Head of caudate nucleus (tissue), 42 donors: ENCODE measurements at places on chromosomes 12 and 14.

DNA sequence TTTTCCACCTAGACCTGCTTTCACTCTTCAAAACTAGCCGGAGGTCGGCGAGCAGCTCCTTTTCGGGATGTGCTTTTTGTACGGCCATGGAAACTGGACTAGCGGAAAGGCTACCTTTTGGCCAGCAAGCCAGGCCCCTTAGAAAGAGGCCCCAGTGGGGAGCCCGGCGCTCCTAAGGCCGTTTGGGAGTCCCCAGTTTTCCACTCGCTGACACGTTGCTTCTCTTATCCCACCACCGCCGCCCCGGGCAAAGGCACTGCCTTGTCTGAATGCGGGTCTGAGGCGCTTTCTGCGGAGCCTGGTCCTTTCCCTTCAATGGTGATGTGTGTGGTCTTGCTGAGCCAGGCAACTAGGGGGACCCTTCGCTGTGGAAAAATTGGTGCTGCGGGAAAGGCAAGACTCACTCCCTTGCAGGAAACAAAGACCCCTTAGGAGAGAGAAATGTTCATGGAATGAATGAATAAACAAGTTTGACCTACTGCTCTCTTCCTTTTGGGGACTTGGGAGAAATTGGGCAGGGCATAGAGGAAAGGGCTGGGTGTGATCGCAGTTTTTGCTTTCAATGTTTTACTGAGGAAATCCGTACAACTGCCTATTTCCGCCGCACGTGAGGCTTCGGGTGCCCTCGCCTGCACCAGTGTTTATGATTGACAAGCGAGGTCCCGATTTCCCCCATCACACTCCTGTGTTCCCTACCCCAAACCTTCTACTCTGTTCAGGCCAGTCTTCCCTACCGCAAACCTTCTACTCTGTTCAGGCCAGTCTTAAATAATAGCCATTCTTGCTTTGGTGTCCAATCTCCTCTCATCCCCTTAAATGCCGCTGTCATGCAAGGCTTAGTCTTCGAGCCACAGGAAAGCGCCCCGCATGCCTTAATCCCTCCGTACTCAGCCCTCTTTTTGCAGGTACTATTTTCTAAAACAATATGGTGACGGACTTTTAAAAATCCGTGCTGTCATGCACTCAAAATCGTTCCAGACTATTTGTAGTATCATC lies 1.0 kb upstream of the SLC38A2 start:
- peak; percentile 41 for DNase-seq

DNA sequence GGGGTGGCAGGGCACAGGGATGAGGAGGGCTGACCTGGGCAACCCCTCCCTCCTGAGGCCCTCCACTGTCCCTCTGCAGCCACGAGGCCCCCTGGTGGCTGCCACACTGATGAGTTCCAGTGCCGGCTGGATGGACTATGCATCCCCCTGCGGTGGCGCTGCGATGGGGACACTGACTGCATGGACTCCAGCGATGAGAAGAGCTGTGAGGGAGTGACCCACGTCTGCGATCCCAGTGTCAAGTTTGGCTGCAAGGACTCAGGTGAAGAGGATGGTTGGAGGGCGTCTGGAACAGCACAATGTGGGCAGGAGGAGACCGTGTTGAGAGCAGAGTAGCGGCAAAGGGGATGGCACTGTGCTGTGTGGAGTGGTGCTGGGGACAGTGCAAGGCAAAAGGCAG lies 25.7 kb upstream of the LRP1-AS start:
- no peak for DNase-seq

DNA sequence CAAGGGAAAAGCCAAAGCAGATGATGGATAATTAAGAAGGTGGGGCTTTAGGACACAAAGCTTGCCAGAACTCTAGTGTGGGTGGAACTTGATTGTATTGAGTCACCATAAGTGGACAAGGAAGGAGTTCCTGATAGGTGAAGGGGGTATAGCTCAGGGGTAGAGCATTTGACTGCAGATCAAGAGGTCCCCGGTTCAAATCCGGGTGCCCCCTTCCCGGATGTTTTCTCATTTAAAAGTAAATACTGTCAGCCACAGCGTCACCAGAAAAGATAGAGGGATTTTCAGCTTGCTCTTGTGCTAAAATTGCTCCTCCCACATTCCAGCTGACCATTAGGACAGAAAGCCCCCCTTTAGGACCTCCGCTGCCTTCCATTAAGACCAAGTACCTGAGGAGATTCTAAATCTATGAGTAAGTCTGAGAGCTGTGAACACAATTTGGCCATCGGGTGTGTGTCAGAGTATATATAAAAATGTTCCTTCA lies 36.6 kb downstream of the DCAF4 start:
- DNase-seq, result no peak

- no peak for DNase-seq
Measured at GRCh38 chr12:130568501-130568900, 147.6 kb downstream of the RIMBP2 start.

GRCh38 chr14:26199096-26199495 lies 398.7 kb downstream of the NOVA1 start:
- DNase-seq, result no peak

DNA sequence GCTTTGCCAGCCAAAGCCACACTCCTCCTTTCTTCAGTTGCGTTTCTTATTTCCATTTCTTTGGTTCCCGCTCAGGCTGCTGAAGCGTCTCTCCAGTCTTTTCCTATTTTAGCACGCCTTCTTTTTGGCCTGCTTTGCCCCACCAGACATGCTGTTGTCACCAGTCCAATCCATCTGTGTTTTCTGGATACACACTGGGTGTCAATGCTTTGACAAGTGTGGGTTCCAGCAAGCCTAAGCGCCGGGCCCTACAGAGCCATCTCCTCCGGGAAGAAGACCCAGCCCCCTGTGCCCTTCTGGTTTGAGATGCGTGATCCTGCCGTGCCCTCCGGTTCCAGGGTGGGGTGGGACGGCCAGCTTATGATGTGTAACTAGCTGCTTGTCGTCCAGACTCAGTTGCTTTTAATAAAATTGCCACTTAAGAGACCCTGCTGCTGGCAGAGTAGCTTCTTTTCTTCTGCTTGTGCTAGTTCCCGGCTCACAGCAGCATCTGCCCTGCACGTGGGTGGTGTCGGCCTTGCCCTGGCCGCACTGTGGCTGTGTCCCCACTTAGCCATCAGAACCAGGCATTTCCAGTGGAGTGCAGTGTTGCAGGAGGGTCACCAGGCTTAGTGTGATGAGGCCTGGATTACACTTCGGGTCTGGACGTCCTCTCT lies 29.7 kb downstream of the EML1 start:
- no peak for DNase-seq

GRCh38 chr12:42162965-42163364 lies 18.3 kb upstream of the GXYLT1 start:
- DNase-seq, result no peak

DNA sequence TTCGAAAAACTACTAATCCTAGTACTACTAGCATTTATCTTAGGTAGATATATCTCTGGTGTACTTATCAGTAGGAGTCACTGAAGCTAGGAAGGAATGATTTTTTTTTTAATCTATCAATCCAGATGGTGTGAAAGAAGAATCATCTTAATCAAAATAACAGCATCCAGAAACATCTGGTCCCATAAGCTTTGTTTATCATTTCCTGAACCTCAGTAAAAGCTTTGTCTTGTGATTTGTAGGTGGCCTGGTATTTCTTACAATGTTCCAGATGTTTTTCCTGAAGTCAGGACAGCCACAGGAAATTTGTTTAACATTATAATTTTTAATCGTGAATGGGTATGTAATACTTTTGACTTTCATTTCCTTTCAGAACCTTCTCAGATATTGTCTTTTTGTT lies 28.0 kb upstream of the LUM start:
- no peak for DNase-seq

DNA sequence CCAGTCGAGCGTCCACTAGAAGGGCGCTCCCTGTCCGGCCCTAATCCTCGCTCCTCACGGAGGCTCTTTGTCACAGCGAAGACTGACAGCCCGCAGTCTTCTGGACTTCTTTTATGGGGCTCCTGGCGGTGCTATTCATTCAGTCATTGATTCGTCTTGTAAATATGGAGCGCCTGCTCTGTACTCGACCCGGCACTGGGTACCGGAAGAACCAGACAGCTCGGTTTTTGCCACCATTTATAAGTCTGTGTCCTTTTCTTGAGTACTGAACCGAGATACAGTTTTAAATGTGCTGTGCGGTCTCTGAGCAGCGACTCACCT lies 570 bp downstream of the DMAC2L start:
- DNase-seq, result no peak

- no peak for DNase-seq
Measured at GRCh38 chr14:29168149-29168548, 401.6 kb downstream of the FOXG1 start.
